ENCODE measurements at places on chromosomes 5 and 9.

GRCh38 chr5:34571677-34572041 is 84.5 kb upstream of the RAI14 start:
- DNase-seq, result no peak

DNA sequence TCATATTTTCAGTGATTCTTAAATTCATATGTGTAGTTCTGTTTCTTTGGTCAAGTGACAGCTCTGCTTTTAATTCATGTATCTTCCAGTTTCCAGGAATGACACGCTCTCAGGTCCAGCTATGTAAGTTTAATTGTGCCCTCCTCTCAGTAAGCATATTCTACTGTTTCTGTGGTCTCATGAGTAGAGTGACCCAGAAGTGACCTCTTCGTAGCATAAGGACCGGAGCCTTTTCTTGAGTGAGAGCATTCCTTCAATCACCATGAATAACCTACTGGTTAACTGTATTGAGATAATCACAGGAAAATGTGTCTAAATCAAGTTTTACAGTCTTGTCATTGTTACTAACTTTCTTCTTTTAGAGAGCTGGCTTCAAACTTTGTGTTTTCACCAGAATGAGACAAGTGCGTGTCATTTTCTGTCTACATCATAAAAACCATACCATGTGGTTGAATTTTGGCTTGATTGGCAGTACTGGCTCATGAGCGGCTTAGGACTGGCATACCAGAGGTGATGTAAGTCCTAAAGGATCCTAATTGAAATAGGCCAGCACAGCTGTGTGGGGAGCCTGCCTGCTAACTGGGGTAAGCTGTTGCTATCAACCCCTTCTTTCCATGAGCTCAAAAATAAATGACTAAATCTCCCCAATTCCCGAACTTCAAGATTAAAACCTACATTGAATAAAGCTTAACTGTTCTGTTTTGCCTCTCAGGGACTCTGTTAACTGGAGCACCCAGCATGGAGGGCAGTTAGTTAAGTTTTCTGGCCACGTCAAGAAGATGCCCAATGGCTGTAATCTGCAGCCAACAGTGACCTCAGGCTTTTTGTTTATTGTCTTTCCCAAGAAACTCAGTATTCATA is 4.8 kb downstream of the ADAMTSL1 start:
- DNase-seq, result no peak

DNA sequence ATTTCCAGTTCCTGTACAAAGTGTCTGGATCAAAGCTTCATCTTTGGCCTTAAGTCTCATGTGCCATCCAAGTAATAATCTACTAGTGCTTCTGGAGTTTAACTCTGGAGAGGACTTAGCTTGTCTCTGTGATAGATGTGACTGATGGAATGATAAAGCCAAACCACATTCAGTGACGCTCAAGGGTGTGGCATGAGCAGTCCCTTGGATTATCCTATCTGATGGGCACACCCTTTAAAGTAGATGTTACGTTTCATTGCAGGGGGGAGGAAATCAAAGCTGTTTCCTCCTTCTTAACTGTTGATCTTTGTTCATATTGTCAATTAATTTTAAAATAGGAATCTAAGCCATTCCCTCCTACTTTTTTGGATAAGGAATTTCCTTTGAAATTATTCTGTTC is 8.5 kb upstream of the EGFLAM start:
- DNase-seq, result no peak

- DNase-seq, result no peak
These were observed 161.9 kb downstream of the MACROH2A1 start for GRCh38 chr5:135236908-135237747.

- no peak for DNase-seq
These were observed 6.1 kb downstream of the MAMDC2 start for GRCh38 chr9:70049672-70050271.

- DNase-seq, result no peak
These were observed 19.1 kb upstream of the ARSI start for GRCh38 chr5:150321784-150322183.

DNA sequence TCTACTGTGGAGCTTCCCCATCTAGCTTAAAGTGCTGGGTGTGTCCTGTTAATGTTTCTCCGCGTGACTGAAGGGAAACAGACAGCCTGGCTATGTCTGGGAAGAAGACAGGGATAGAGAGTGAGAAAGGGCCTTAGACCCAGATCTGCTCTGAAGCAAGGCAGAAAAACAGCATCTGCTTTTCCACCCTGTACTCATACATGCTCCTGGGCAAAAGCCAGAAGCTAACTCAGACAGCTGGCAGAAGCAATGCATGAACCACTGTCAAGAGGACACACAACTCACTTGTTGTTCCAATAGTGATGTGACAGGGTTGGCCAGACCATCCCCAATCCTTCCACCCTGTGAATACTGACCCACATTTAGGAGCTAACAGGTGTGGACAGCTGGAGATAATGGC is 63.3 kb downstream of the DPYSL3 start:
- DNase-seq, result no peak

GRCh38 chr5:172802112-172802511 is 31.1 kb upstream of the DUSP1 start:
- no peak for DNase-seq

DNA sequence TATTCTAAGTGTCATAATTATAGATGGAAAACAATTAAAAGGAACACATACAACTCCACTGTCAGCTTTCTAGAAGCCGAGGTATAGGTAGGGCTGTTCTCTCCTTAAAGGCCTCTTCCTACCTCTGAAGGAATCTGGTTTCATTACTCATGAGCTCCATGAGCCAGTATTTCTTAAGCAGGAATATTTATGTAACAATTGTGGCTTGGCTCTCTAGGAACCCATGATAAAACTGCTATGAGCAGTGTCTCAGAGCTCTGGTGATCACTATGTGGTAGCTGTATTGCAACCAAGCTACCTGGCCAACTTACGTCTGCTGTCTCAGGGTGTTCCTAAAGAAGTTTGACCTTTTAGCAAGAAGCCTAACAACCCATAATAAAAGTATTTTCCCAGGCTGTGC is 157.7 kb downstream of the CEP120 start:
- no peak for DNase-seq

DNA sequence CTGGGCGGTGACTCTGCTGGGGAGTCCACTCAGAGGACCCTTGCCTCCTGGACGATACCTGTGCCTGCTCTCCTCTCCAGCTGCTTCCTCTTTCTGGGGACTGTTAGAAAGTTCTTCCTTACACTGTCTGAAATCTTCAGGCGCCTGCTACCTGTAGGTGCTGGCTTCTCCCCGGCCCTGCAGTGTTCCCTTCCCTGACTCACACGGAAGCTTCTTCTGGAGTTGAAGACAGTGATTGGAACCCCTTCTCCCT is 562 bp downstream of the GSN start:
- DNase-seq, result no peak

GRCh38 chr5:104372376-104372775 is 809.8 kb upstream of the NUDT12 start:
- DNase-seq, result no peak

DNA sequence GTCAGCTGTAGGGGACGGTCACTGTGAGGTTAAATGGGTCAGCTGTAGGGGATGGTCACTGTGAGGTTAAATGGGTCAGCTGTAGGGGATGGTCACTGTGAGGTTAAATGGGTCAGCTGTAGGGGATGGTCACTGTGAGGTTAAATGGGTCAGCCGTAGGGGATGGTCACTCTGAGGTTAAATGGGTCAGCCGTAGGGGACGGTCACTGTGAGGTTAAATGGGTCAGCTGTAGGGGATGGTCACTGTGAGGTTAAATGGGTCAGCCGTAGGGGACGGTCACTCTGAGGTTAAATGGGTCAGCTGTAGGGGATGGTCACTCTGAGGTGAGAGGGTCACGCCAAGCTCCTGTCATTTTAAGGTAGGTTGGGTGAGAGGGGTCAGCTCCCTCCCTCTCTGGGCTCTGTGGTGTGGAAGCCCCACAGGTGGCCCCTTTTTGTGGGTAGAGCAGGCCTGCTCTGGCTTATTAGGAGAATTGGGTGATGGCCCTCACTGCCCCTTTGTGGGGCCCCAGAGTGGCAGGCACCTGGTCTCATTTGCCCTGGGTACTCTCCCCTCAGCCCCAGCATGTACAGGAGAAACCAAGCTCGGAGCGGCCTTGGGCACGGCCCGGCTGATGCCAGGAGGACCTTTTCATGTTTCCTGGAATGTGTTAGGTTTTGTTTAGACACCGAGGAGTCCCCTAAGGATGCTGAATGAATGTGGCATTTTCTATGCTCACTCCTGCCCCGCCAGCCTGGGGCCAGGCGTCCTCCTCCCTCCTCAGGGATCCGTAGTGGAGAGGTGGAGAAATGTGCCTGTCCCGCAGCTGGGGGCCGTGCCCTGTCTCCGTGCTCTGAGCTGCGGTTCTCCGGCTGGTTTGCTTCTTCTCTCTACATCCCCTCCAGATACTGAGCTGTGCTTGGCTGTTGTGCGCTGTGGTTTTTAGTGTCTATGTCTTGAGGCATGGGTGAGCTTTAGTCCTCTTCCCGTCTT is 31.4 kb downstream of the AHRR start:
- DNase-seq, result peak; percentile 58

DNA sequence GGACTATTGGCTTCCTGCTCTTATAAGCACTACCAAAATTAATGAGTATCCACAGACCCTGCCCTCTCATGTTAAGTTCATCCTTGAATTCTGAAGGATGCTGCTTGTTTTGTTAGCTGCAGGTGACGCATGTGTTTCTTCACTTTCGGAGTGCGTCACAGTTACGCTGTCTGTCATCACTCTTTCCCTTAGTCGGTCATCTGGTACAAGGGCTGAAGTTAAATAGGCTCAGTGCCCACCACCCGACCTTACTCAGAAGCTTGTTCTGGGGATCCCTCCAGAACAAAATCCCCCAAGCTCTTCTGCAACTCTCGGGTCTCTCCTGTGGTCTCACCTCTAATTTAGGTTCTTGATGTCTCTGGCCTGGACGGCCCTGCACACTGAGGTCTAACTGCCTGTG is 51.0 kb downstream of the ADCY2 start:
- no peak for DNase-seq

DNA sequence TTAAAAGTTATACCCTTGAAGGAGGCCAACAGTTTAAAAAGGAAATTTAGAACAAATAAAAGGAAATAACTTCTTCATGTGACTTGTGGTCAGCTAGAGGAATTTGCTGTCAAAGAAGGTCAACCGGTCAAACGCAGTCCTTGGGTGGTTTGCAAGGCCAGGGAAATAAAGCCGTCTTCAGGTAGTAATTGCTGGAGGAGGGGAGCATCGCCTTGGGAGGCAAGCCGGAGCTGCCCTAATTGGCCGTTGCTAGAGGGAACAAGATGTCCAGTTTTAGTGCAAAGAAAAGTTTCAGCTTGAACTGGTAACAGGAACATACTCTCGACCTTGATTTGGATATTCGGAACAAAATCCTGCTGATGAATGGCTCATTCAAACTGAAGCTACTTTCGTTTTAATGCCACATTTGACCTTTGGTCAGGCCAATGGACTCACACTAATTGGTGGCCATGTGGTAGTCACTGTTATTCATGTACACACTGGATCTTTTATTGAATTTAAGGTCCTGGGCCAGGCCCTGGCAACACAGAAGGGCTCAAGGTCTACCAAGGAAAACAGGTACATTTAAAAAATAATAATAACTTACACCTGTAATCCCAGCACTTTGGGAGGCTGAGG is 47.0 kb upstream of the MYO10 start:
- no peak for DNase-seq

GRCh38 chr9:3398232-3398648 is 127.6 kb downstream of the RFX3 start:
- DNase-seq, result no peak

GRCh38 chr9:121123816-121124535 is 49.2 kb downstream of the CNTRL start:
- no peak for DNase-seq

GRCh38 chr5:14901462-14902051 is 30.0 kb upstream of the ANKH start:
- DNase-seq, result no peak

- DNase-seq, result no peak
These were observed 199.3 kb downstream of the PAX5 start for GRCh38 chr9:36834736-36835135.

- DNase-seq, result no peak
These were observed 81.0 kb downstream of the FREM1 start for GRCh38 chr9:14829204-14829603.

DNA sequence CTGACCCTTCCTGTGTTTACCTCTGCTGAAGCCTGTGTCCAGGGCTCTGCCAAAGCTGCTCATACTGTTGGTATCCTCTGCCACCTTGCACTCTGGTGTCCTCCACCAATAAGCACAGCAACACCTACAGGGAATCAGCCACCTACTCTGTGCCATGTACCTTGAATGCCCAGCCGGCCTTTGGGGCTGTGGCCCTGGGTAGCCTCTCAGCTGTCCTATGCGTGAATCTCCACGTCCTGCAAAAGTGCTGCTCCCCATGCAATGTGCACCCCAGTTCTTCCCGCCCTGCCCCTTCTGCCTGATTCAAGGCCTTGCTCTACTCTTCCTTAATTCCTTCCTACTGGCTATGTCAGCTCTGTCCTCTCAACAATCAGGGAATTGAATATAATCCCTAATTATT is 506.5 kb downstream of the ARHGEF28 start:
- no peak for DNase-seq

DNA sequence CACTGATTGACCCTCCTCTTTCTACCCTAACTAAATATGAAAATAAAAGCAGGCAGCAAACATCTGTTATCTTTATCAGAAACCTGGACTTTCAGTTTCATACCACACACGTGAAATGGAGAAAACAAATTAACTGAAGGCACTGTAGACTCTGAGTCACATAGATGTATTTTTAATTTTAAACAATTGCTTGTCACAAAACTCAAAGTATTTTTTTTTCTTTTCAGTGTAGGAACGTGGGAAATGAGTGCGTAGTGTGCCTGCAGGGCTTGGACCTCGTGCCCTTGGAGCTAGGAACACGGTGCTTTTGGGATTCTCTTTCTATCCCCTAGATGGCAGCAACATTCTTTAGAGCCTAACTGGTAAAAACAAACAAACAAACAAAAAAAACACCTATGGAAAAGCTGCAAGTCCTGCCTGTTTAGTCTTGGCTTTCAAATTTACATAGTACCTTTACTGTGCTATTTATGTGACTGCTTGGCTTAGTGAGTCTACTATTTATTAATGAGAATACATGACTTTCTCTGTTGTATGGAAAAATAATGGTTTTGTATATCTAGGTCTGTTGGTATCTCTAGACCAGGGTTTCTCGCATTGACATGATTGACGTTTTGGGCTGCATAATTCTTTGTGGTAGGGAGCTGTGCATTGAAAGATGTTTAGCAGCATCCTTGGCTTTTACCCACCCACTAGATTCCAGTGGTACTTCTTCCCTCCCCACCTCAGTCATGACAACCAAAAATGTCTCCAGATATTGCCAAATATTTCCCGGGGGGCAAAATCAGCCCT is 16.8 kb upstream of the ACTBL2 start:
- DNase-seq, result peak; percentile 66

DNA sequence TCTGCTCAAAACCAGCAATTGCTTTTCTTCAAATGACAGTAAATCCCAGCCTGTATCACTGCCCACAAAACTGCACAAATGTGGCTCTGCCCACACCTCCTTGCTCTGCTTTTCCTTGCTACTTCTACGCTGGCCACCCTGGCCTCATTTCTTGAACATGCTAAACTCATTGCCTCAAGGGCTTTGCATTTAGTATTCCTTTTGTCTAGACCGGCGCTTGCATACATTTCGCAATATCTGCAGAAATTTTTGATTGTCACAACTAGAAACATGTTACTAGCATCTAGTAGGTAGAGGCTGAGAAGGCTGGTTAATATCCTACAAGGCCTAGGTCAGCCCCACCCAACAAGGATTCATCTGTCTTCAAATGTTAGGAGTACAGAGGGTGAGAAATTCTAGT is 2357.8 kb downstream of the MAT2B start:
- no peak for DNase-seq

- DNase-seq, result no peak
These were observed 44.1 kb downstream of the SPARC start for GRCh38 chr5:151642472-151643140.
